ENCODE measurements at places on chromosomes 2 and 18.

GRCh38 chr2:14654835-14655282 lies 22.3 kb downstream of the LRATD1 start:
- no peak for DNase-seq

DNA sequence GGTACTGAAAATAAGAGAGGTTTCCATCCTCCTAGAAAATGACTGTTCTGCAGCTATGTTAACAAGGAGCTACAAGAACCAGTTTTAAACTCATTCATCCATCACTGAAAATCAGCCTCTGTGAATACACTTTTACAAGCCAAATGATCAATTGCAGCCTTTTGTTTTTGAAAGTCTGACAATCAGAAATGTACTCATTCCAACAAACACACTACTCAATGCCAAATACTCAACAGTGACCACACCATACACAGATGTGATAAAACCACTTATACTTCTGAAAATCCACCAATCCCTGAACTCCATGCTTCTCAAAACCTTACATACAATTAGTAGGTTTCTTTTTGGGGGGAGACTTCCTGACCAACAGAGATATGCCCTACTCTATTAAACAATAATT lies 663.9 kb upstream of the CHAC2 start:
- no peak for DNase-seq

DNA sequence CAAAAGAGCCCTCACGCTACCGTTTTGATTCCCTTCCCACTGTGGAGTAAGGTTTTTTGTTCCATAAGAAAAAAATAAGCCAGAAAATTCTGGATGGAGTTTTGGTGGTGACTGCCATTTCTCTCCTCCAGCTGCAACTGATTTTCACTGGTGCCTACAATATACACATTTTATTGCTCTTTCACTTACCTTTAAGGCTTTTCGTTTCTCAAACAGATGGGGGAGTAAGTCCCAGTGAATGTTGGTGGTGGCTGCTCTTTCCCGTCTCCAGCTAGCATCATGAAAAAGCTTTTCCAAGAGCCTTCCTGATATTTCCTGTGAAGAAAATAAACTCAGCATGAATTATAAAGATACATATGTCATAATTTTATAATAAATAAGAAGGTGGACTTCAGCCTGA lies 932.5 kb upstream of the PIK3C3 start:
- no peak for DNase-seq

GRCh38 chr2:236597629-236598028 lies 28.0 kb downstream of the ACKR3 start:
- no peak for DNase-seq

DNA sequence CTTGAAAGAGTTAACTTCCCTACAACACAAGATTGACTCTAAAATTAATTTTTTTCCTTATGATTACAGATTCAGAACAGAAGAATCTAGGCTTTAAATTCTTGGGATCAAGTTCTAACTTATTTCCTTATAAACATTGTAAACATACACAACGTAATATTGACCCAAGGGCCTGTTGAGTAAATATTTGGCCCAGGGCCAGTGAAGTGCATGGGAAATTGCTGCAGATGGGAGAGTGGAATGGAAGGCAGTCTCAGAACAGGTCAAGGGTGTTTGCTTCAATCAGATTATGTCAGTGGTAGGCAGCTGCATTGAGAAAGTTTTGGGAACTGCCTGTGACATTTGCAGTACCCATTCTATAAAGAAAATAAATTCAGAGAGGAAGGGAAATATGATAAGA lies 137.6 kb downstream of the MYO1B start:
- no peak for DNase-seq

DNA sequence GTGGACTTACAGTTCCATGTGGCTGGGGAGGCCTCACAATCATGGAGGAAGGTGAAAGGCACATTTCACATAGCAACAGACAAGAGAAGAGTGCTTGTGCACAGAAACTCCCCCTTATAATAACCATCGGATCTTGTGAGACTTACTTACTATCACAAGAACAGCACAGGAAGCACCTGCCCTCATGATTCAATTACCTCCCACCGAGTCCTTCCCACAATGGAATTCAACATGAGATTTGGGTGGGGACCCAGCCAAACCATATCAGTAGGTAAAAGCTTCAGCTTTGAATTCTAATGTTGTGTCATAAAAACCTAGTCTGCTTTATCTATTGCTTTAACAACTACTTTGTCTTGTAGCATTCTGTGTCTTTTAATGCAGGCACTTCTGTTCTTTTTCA lies 140.4 kb upstream of the PIK3C3 start:
- no peak for DNase-seq

DNA sequence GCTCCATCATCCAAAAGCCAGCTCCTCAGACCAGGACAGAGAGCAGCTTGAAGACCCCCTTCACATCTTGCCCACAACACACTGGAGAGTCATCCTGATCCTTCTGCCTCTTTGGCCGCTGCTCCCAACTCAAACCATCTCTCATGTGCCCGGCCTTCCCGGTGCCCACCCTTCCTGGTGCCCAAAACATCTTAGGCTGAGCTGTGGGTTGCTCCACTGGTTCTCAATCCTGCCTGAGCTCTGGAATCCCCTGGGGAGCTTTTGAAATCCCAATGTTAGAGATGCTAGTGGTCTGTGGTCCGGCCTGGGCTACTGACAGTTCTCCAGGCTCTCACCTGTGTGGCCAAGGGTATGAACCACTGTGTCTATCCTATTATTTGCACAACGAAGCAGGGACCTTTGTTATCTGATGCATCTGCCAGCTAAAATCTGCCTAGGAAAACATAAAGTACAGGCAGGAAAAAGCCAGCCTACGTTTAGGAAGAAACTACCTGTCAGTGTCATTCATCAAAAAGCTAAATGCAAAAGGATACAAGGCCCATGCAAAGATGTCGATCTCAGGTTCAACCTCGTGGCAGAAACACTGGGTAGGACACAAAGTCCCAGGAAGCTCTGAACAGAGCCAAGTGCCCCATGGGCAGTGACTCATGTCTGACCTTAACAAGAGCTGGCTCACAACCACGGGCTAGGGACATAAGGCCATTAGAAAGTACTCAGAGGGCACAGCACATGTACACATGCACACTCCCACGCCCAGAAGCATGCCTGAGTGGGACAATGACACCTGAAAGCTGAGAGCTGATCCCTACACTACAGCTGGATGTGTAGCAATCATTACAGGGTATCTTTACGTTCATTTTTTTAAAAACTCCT lies 30.8 kb downstream of the TBC1D8 start:
- no peak for DNase-seq

- DNase-seq, result no peak
These were observed 1376.3 kb upstream of the CELF4 start for GRCh38 chr18:38941711-38942561.

DNA sequence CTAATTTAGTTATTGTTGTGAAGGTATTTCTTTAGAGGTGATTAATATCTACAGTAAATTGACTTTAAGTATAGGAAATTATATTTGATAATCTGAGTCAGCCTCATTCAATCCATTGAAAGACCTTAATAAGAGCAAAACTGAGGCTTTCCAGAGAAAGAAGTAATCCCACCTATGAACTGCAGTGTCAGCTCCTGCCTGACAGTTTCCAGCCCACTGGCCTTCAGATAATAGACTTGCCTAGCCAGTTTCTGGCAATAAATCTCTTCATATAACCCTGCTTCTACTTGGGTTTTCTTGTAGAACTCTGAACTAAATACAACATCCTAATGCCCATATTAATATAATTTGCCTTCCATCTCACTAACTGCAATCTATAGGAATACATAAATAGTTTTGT lies 437.9 kb upstream of the UBE2E3 start:
- DNase-seq, result no peak

GRCh38 chr18:27540111-27540510 lies 355.0 kb upstream of the CHST9 start:
- DNase-seq, result no peak

DNA sequence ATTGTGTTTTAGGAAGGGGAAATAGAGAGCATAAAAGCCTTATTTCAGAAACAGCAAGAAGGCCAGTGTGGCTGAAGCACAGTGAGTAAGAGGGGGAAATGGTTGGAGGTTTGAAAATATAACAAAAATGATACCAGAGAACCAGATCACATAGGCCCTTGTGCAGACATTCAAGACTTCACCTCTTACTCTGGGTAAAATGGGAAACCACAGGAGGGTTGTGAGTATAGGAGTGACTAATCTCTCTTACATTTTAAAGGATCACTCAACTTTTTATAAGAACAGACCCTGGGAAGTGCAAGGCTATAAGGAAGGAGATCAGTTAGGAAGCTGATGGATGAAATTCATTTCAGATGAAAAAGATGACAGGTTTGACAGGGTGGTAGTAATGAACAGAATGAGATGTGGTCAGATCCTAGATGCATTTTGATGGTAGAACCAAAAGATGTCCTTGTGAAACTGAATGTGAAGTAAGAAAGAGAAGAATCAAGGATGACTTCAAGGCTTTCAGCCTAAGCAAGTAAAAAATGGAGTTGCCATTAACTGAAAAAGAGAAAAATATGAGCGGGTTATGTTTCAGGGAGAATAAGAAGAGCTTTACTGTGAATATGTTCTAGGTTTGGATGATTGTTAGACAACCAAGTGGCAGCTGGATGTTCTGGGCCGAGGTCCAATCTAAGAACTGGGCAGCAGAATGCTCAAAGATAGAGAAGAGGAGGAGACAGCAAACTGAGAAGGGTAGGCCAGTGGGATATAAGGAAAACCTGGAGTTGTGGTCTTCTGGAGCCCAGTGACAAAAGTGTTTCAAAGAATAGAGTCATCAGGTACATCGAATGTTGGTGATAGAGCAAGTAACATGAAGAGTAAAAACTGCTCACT lies 65.1 kb downstream of the USP40 start:
- no peak for DNase-seq

GRCh38 chr18:59697236-59697932 lies at the start of gene CCBE1:
Gene CCBE1 (minus strand): TSS chr18:59697423.
- DNase-seq, result peak; percentile 81

GRCh38 chr18:10840743-10841142 lies 308.6 kb downstream of the PIEZO2 start:
- DNase-seq, result no peak

GRCh38 chr2:88707003-88707402 lies 15.5 kb downstream of the RPIA start:
- no peak for DNase-seq

DNA sequence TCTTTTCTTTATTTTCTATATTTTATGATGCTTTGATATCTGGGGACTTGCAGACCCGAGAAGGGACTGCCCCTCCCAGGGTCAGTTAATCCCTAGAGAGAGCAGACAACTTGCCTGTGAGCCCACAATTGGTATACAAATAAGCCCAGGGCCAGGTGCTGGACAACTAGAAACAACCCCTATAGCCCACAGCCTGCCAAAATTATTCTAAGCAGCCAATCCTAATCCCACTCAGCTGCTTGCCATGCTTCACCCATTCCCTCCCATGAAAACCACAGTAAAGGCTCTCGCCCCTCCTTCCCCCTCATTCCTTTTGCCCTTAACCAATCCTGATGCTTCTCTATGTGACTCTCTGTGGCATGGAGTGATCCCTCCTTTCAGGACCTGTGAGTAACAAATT lies 380.7 kb downstream of the RBM43 start:
- DNase-seq, result no peak

DNA sequence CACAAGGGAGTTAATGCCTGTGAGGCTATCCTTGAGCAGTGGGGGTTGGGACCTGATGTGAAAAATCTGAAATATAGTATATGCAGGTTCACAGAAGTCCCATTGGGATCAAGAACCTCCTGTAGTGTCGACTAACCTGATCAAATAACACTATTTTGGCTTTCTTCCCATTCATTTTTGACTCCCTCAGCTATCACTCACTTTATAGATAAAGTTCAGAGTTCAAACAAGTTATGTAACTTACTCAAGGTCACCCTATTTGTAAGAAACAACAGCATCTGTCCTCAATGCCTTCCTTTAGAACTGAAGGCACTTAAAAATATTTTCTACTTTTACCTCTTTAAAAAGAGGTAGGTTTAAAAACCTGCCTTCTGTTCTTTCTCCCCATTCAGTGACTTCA lies 341.6 kb downstream of the DPP10 start:
- no peak for DNase-seq

GRCh38 chr18:61870151-61870550 lies 22.7 kb downstream of the RNF152 start:
- DNase-seq, result no peak

DNA sequence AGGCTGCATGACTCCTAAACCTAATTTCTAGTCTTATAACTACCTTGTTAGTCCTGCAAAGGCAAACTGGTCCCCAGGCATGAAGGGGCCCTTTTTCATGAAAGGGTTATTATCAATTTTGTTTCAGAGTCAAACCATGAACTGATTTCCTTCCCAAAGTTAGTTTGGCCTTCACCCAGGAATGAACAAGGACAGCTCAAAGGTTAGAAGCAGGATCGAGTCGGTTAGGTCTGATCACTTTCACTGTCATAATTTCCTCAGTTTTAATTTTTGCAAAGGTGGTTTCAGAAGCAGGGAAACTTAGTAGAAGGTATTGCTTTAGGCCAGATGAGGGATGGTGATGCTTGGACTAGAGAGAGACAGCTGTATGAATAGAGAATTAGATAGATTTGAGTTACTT lies 8.7 kb upstream of the ALS2 start:
- no peak for DNase-seq

GRCh38 chr2:16088035-16088801 lies 147.9 kb downstream of the MYCN start:
- no peak for DNase-seq

- DNase-seq, result no peak
These were observed 244.3 kb upstream of the APCDD1 start for GRCh38 chr18:10210057-10210633.

DNA sequence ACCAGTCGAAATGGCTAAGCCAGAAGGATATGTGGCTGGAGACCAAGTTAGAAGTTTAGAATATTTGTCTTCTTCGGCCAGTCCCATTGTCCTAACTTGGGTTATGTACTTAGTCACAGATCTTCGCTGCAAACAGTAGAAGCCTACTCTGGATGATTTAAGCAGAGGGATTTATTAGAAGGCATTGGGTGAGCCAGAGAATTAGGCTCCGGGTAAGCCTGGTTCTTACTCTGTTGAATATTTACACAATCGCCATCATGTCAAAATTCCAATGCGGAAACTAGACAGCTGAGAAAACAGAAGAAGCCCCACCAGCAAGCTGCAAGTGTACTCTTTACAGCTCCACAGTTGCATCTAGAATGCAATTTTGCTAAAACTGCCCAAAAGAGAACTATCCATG lies 276.6 kb downstream of the CMPK2 start:
- no peak for DNase-seq

DNA sequence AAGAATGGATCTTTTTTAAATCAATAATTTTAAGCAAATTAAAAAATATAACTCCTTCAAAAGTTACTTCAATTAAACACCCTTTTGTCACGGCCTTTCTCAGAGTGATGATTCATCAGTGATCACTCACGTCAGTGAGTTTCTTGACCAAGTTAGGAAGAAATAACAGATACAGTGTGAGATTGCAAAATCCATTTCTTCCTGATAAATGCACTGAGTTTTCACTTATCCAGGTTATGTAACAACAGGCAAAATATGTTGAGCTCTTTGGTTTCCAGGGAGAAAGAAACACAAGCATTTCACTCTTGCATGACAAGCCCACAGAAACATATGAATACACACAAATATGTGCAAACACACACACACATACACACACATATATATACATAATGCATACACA lies 195.9 kb upstream of the CYRIA start:
- DNase-seq, result no peak
